ENCODE measurements at places on chromosomes 5 and 9.

DNA sequence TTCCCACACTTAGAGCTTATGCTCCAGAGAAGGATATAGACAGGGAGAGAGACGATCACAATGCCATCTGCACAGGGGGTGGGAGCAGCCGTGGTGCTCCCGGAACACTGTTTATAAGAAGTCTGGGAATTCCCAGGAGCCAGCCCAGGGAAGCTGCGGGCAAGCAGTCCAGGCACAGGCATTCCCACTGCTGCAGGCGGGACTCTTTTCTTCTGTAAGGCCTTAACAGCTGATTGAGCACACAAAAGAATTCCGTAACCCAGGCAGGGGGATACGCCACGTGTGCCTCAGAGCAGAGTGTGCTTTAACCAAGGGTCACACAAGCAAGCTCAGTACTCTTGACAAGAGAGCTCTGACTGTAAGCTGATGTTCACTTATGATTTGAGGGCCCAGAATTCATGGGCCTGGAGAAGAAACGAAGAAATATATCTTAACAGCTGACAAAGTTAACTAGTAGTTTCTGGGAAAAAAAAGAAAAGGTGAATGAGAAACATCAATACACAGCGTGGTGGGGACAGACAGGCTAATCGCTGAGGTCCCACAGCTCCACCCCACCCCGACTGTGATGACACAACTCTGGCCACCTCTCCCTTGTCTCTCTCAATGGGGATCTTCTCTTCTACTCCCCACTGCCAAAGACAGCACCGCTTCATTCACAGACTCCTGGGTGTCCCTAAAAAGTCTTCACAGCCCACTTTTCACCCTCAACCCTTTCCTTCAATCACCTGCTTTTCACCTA, 85.9 kb upstream of the SIMC1 start:
- no peak for DNase-seq

DNA sequence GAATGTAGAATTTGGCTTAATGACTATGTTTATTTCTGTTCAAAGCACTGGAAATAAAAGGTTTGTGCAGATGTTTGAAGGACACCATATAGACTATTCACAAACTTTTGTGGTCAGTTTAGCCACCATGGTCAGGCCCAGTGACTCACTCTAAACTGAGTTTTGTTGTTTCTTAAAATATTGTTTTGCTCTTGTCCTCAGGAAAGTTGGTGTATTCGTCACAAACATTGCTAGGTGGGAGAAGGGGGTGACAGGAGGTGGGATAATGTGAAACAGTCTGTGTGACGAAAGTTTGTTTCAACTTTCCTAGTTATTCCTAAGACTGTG, 35.0 kb upstream of the LIFR start:
- no peak for DNase-seq

DNA sequence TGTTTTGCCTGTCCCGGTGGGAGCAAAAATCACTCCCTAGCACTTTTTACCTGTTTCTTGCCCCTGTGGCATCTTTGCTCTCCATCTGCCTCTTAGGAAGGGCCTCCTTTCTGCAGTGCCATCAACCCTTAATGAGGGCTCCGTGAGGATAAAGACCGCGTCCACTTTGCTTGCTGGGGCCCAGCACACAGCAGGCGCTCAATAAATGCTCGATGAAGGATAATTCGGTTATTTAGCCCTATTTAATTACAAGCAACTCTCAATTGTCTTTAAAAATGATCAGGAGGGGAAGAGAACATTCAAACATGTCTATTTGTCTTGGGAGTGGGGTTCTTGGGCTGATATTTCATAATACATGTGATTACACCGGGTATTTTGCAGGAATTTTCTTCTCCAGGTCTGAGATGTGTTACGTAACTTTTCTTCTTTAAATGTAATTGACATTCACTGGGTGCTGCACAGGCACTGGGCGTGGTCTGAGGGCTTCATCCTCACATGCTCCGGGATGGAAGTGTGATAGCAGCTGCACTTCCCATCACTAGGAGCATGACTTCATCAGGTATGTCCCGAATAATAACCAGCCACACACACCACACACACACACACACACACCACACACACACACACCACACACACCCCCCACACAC, 19.8 kb upstream of the NTNG2 start:
- DNase-seq = no peak

GRCh38 chr9:21516796-21517195, 34.7 kb upstream of the IFNE start:
- DNase-seq = no peak

DNA sequence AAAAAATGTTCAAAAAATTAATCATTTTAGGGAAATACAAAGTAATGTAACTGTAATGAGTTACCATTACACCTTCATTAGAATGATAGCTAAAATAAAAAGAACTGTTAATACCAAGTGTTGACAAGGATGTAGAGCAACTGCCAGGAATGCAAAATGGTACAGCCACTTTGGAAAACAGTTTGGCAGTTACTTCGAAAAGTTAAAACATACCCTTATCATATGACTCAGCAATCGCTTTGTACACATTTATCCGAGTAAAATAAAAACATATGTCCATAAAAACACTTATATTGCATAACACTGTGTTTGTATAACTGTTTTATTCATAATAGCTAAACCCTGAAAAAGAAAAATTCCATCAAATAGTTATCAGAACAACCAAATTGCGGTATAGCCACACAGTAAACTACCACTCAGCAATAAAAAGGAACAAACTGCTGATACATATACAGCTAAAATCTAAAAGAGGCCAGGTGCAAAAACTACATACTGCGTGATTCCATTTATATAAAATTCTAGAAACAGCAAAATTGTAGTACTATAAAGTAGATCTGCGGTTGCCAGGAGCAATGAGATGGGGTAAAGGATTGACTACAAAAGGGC, 61.7 kb downstream of the RFX3 start:
- no peak for DNase-seq

DNA sequence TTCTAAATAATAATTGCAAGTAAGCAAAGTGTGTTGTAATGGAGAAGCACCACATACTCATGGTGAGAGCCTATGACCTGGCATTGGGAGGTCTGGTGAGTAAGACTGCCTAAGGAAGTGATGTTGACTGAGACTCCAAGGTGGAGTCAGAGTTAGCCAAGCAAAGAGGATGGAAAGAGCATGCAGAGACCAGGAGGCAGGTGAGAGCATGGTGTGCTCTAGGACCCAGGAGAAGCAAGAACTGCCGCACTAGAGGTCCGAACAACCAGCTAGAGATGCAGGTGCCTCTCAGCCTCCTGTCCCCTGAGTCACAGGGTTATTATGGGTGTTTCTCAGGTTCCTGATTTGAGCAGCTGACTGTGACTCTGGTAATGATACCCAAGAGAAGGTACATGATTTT, 27.3 kb downstream of the ANP32B start:
- no peak for DNase-seq

- no peak for DNase-seq
Observed at GRCh38 chr5:7015586-7016256, 302.5 kb downstream of the TENT4A start.

- DNase-seq = no peak
Observed at GRCh38 chr9:134286471-134287245, 39.6 kb upstream of the RXRA start.

GRCh38 chr5:52922384-52922783, 66.8 kb upstream of the ITGA2 start:
- peak; percentile 83 for DNase-seq

DNA sequence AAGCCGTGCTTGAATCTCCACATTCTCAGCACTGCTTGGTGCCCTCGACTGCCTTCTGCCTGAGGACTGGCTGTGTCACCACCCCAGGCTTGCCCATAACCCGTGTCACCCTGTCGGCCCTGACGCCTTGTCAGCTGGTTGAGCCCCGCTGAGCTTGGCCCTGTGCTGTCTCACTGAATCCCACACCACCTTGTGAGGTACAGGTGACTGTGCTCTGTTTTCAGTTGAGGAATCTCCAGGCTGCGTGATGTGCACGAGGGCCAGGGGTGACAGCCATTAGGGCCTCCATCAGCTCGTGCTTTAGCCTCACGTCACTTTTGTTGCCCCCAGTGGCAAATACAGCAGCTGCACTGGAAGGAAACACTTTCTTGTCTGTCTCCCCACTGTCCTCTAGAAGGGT, 90.7 kb downstream of the CACNA1B start:
- no peak for DNase-seq

DNA sequence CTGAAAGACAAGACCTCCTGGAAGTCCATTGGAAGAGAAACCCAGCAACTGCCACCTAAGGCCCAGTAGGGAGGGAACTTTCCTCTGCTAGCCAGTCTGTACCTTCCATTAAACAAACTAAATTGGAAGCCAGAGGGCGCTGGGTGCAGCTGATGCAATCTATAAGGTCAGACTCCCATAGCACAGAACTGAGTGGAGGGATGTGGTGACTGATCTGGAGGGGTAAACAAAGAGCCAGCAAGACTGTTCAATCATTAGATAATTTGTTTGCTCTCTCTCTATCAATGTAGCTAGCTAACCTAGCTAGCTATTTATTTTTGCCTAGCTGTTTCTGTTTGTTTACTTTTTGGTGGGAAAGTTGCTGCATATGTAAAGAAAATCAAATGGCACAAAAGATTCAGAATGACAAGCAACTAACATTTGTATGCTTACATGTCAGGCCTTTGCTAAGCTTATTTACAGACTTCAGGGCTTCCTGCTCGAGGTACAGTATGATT, 291.8 kb upstream of the DAB2 start:
- DNase-seq = no peak

- no peak for DNase-seq
Observed at GRCh38 chr5:149166128-149166527, 24.8 kb downstream of the ABLIM3 start.

DNA sequence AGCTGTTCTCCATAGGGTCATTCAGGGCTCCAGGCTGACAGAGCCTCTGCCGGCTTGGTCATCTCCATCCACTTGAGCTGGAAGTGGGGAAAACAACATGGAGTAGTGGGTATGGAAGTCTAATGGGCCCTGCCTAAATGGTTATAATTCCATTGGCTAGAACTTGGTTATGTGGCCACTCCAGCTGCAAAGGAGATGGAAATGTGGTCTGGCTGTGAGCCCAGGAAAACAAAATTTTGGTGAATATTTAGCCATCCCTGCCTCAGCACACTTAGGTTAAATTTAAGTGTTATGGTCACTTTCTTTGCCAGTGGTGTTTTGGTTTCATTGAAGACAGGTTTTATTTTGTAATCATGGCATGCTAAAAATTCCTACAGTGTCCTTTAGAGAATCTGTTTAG, 112.3 kb downstream of the SMARCA2 start:
- DNase-seq = no peak

- DNase-seq = no peak
Observed at GRCh38 chr5:162174358-162174974, 106.9 kb downstream of the GABRG2 start.

- DNase-seq = no peak
Observed at GRCh38 chr9:80831751-80832150, 857.6 kb downstream of the TLE1 start.

DNA sequence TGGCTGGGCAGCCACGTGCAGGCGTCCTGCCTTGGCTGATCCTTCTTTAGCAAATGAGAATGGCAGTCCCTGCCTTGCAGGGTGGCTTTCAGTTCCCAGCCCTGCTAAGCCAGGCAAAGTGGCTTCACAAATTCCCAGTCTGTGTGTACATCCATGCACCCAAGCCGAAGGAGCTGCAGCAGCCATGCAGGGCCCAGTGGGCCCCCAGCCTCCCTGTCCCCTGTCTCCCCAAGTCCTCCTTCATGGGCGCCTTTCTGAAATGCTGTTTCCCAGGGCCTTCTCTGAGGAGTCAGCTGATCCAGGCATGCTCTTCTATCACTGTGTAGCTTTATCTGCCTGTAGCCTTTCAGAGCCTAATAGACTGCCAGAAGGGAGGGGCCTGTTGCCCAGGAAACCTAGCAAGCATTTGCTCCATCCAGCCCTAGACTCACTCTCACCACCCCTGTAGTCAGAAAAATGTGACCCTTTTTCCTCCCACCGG, 47.4 kb upstream of the SHC3 start:
- peak; percentile 7 for DNase-seq

DNA sequence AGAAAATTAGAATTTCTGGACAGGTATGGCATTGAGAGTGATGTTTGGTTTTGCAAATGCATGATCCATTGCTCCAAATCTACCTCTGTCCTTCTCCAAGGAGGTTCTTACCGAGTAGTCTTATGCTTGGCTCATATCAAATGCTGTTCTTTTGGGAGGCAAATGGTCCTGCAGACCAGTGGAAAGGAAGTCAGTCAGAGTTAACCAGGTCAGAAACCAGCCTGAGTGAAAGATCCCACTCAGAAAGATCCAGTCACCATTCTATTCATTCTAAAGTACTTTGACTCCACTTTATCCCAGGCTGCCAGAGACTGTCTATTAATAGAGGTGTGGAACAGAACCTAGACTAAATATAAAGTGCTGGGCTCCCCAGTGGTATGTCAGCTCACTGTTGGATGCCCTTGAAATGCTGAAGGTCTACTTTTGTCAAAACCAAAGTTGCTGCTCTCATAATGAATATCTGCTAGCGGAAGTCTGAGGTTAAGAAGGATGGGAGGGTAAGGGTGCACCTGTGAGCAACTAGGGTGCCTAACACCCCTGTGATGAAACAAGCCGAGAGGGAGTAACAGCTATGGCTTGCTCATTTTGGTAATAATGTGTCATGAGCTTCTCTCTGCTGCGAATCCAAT, 302.2 kb downstream of the ZNF608 start:
- no peak for DNase-seq

- DNase-seq = no peak
Observed at GRCh38 chr5:102910240-102911226, 155.4 kb downstream of the PAM start.

GRCh38 chr9:120910643-120911042, 16.0 kb downstream of the TRAF1 start:
- DNase-seq = no peak

GRCh38 chr9:135479469-135480052, at the start of gene PPP1R26:
Gene PPP1R26, plus strand, starts transcription at chr9:135479782. Its CDS starts 4,729 bp downstream, at chr9:135484511.
- no peak for DNase-seq

DNA sequence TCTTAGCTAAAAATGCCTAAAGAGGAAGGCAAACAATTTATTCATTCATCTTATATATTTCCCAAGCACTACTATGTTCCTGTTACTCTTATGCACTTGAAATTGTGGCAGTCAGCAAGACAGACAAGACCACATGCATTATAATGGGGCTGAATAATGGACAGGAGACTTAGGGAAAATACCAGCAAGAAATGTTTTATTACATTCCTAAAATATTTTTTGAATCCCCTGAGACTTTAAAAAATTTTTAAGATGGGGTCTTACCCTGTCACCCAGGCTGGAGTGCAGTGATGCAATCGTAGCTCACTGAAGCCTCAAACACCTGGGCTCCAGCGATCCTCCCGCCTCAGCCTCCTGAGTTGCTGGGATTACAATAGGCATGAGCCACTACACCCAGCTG, 13.2 kb downstream of the ZCCHC9 start:
- no peak for DNase-seq

DNA sequence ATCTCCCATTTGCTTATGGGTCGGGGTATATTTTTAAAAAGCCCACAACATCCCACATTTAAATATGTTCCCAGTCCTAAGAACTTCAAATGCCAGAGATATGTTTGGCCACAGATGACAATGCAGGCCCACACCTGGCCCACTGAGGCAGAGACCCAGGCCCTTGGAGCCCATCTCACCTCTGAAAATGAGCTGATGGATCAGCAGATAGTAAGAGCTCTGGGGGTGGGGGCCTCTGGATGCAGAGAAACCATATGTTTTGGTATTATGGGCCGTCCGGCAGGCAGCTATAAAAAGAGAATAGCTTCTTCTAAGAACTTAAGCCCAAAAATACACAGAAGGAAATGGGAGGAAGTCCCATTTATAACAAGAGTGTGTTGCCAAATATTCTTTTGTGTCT, 256.0 kb downstream of the GRIA1 start:
- no peak for DNase-seq
